Osteoblast (primary cell): ENCODE measurements at places on chromosomes 1 and 21.

GRCh38 chr1:221294242-221294641 is 415.0 kb downstream of the HLX start:
- DNase-seq = no peak

GRCh38 chr1:214603819-214604252 is 841 bp downstream of the CENPF start:
- peak; percentile 86 for DNase-seq

GRCh38 chr1:35441926-35442579 is 115.2 kb downstream of the KIAA0319L start:
- DNase-seq = no peak

DNA sequence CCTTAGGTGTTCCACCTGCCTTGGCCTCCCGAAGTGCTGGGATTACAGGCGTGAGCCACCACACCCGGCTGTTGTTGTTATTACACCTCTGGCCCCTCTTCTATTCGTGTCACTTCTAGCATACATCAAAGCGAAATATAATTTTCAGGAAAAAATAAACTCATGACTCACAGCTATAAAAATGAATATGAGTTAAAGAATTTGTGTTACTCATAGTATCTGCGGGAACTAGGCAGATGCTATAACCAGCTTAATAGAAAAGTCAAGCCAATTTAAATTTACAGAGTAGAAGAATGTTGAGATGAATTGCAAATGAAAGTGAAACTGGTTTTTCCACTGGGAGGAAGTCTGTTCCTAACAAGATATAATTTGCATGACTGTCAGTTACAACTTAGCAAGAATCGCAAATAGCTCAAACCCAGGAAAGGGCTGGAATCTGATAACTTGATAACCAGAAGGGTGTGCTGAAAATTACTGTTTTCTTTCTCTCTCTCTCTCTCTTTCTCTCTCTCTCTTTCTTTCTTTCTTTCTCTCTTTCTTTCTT is 11.2 kb downstream of the OR2W3 start:
- DNase-seq = peak; percentile 62

- DNase-seq = no peak
Measured at GRCh38 chr21:26954662-26955121, 12.2 kb downstream of the ADAMTS5 start.

GRCh38 chr1:41895552-41895951 is 23.2 kb downstream of the HIVEP3 start:
- DNase-seq = no peak

DNA sequence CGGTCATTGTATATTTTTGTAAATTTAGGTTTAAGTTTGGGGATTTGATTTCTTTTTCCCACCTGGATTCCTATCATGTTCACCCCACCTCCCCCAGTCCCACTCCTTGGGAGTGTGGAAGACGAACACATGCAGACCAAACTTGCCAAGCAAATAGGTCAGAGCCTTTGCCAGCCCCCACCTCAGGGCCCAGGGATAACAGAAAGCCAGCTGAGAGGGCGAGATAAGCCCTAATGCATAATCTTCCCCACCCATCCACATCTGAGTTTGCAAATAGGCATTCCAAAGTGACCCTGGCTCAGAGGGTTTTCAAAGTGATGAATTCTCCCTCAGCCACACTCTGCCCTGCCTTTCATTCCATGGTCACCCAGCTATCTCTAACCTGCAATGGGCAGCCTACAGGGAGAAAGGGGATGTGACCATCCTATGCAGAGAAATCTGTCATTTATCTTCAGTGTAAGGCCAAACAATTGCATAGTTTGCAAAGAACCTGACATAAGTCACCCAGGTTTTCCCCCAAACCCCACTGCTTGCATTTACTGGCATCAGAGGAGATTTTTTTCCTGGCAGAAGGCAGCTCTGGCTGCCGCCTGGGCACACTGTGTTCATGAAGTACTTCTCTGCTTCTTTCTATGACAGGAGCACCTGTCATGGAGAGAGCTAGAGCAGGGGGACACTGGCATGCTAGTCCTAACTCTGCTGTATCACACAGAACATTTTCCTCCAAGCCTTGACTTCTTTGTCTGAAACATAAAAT is 69.0 kb upstream of the NFIA start:
- DNase-seq = no peak

- DNase-seq = no peak
Measured at GRCh38 chr1:217614200-217614712, 16.6 kb downstream of the GPATCH2 start.

DNA sequence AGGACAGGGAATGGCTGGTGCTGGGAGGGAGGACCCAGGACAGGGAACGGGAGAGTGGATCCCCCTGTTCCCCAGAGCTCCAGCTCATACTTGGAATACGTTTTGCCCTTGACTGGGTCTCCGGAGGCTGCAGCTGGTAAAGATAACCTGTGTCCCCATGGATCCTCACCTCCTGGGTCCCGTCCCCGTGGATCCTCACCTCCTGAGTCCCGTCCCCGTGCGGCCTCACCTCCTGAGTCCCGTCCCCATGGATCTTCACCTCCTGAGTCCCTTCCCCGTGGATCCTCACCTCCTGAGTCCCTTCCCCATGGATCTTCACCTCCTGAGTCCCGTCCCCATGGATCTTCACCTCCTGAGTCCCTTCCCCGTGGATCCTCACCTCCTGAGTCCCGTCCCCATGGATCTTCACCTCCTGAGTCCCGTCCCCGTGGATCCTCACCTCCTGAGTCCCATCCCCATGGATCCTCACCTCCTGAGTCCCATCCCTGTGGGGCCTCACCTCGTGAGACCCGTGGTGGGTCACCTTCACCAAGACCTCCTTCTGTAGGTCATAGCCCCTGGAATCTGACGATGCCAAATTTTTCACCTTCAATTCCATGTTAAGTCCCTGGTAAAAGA is 61.4 kb downstream of the SCCPDH start:
- DNase-seq = no peak
